Transverse colon (tissue), 4 donors: ENCODE measurements at places on chromosomes 2 and 18. TPM values are rescaled to one million over a fixed set of nuclear protein-coding genes. Genes with fewer than 3 reads are reported as not detected.

DNA sequence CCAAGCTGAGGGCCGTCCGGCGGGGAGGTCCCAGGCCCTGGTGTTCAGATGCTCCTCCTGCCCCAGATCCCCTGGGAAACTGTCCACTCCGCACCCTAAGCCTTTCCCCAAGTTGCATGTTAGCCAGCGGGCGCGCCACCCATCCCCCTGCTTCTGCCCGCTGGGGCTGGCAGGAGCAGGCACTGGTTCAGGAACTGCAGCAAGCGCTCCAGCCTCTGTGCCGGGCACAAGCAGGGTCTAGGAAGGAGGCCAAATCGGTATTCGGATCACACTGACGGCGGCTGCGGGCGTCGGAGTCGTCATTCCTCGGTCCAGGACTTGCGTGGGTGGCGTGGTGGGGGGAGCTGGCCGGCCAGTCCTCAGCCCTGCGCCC, 53.7 kb downstream of the FAM168B start:
- H3K27ac ChIP-seq, result no peak overlapping the region
- DNase-seq, result no peak
- H3K4me1 ChIP-seq, result peaks cover 10% of the 10 kb centered on the region
- no peak overlapping the region for H3K4me3 ChIP-seq
- H3K27me3 ChIP-seq, result peaks cover 50% of the 10 kb centered on the region

- no peak overlapping the region for H3K27ac ChIP-seq
- H3K4me1 ChIP-seq, result peaks cover 3% of the 10 kb centered on the region
- DNase-seq, result no peak
- no peaks in the 10 kb centered on the region for H3K36me3 ChIP-seq
Observed at GRCh38 chr2:178070824-178071223, 1.8 kb downstream of the PDE11A start.

Gene TNFAIP6
- total RNA-seq, result not detected

Gene SPHKAP
- 0.27 TPM for total RNA-seq

GRCh38 chr2:68250652-68251186, 1.6 kb downstream of the PPP3R1 start:
- no peaks in the 10 kb centered on the region for H3K27me3 ChIP-seq
- peak overlapping the region; percentile 100 for H3K27ac ChIP-seq
- peaks cover 54% of the 10 kb centered on the region for H3K4me1 ChIP-seq
